ENCODE measurements at places on chromosomes 2 and 18. TPM values are rescaled to one million over a fixed set of nuclear protein-coding genes. Genes with fewer than 3 reads are reported as not detected.
A peak's percentile ranks its signal among the peaks of the same experiment; 100 is the strongest.

The HOXD8 gene
- not detected for total RNA-seq

The IL1F10 gene
- not detected for total RNA-seq

The COX5B gene
- 192 TPM for total RNA-seq

The SP5 gene
- total RNA-seq, result not detected

The SULT1C4 gene
- total RNA-seq, result not detected

The SAG gene
- total RNA-seq, result not detected

The SERPINB13 gene
- total RNA-seq, result not detected

The APCDD1 gene
- total RNA-seq, result not detected

The UBE2E3 gene
- 42.5 TPM for total RNA-seq

The CPO gene
- not detected for total RNA-seq

DNA sequence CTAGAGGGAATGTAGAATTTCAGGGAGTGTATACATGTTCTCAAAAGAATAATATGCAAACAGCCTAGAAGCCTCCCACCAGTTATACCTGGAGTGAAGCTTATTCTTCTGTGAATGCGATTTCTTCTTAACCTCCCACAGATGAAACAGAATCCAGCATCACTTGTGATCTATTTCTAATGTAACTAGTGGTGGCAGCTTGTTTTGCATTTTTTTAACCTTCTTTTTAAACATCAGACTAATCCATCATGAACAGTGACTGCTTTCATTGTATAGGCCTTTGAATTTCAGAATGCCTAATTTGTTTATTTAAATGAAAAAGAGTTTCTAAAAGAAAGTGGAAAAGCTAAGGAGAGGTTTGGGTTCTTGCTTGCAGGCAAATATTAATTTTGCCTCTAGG is 85.7 kb upstream of the EPHA4 start:
- H3K4me3 ChIP-seq, result no peak overlapping the region
- no peaks in the 10 kb centered on the region for H3K27me3 ChIP-seq
- H3K36me3 ChIP-seq, result no peaks in the 10 kb centered on the region

DNA sequence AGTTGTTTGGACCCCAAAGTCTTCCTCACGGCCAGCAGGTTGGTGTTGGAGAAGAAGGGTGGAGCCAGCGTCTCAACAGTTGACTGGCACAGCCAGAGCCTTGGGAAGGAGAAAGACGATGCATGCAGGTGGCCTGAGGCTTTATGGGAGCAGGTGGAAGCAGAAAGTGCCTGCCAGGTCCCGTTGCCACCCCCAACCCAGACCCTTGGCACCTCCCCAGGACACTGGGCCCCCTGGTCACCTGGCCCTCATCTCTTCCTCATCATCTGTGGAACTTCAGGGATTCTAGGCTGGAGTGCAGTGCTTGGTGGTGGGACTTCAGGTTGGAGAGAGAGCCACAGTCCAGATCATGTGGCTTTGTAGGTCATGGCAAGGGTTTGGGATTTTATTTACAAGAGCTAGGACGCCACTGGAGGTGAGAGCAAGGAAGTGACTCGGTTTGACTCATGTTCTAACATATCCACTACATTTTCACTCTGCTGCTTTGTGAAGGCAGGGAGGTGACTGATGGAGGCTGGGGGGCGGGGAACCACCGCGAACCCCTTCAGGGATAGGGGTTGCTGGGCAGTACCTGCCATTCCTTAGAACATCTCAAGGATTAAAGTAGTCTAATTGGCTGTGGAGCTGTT is 62.5 kb upstream of the B3GNT7 start:
- DNase-seq, result no peak
- no peaks in the 10 kb centered on the region for H3K4me1 ChIP-seq
- no peaks in the 10 kb centered on the region for H3K36me3 ChIP-seq
- no peak overlapping the region for H3K27ac ChIP-seq

DNA sequence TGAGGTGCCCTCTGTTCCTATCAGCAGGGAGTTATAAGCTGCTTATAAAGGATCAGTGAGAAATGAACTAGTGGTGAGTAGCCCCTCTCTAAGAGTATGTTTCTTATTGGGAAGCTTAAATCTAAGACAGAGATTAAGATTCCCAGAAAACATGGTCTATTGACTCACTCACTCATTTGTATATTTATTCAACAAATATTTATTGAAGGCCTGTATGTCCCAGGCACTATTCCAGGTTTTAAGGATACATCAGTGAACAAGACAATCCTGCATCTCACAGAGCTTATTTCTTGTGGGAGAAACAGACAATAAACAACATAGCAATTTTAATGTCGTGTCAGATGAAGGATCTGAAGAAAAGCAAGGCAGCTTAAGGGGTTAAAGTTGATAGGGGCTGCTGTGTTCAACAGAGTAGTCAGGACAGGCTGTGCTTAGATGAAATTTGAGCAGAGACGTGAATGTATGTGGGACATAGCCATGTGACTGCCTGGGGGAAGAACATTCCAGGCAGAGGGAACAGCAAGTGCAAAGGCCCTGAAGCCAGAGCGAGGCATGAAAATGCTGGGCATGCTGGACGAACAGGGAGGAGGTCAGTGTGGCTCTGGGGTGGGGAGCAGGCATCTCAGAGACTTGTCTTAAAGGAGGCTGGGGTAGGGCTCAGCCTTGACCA is 14.8 kb upstream of the PSD4 start:
- H3K4me1 ChIP-seq, result peaks cover 26% of the 10 kb centered on the region
- H3K27me3 ChIP-seq, result peaks cover 6% of the 10 kb centered on the region
- no peak overlapping the region for H3K4me3 ChIP-seq
- no peak for DNase-seq

DNA sequence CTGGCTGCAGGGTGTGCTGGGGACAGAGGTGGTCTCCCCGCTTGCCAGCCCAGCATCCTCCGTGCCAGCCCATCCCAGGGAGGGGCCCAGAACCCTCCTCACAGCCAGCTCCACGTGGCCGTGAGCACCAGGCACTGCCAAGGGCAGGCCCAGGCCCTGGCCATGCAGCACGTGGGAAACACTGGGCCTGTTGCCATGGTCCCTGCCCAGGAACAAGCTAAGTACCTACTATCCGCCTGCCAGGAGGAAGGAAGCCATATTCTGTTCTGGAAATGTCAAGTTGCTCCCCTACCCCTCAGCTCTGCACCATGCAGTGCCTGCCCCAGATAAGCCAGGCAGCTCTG is 250.6 kb downstream of the CYP26B1 start:
- no peaks in the 10 kb centered on the region for H3K4me1 ChIP-seq
- peaks cover 2% of the 10 kb centered on the region for H3K27me3 ChIP-seq
- no peak for DNase-seq
- no peak overlapping the region for H3K4me3 ChIP-seq
- H3K27ac ChIP-seq, result no peak overlapping the region
- no peaks in the 10 kb centered on the region for H3K36me3 ChIP-seq

GRCh38 chr2:239917957-239918481 is 107.1 kb downstream of the NDUFA10 start:
- H3K4me3 ChIP-seq, result no peak overlapping the region
- peaks cover 30% of the 10 kb centered on the region for H3K36me3 ChIP-seq
- no peaks in the 10 kb centered on the region for H3K27me3 ChIP-seq
- no peak overlapping the region for H3K27ac ChIP-seq
- peaks cover 34% of the 10 kb centered on the region for H3K4me1 ChIP-seq
- DNase-seq, result peak; percentile 13

DNA sequence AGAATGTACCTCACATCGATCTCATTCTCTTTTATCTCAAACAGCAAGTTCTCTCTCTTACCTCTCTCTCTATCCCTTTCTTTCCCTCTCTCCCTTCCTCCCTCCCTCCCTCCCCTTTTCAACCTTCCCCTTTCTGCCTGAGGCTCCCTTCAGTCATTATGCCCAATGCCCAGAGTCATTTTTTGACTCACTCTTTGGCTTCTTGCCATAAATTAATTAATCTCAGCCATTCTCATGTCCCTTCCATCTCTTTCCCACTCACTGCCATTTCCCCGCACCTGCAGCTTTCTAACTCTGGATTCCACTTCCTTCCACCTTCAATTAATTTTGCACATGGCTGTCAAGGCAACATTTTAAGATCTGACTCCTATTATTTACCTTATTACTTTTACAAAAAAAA is 60.1 kb downstream of the EVA1A start:
- no peak overlapping the region for H3K4me3 ChIP-seq
- H3K27ac ChIP-seq, result no peak overlapping the region
- H3K36me3 ChIP-seq, result no peaks in the 10 kb centered on the region

DNA sequence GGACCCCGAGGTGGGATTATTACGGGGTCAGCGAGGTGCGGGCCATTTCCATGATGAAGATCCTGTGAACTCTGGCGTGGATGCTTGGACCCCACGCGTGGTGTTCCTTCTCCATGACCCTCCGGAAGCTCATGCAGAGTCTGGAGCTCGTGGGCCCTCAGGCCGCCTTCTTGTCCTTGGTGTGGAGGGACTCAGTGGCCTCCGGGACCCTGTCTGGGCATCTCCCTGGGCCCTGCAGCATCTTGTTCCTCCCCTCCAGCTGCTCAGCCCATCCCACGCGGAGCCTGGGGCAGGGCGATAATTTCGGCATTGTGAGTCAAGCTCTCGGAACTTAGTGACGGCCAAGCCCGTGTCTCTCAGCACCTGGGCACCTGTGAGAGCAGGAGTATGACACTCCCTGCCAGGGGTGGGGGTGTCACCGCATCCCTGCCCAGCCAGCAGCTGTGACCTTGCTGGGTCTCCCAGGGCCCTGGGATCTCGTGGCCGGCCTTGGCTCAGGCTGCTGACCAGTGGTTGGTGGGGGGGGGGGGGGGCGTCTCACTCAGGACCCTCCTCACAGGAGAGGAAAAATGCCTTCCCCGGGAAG is 24.6 kb downstream of the RTP5 start:
- H3K4me1 ChIP-seq, result peaks cover 4% of the 10 kb centered on the region
- H3K4me3 ChIP-seq, result no peak overlapping the region
- no peak overlapping the region for H3K27ac ChIP-seq

GRCh38 chr2:69271831-69272257 is 115.2 kb downstream of the GFPT1 start:
- H3K27ac ChIP-seq, result no peak overlapping the region
- H3K4me3 ChIP-seq, result no peak overlapping the region
- H3K36me3 ChIP-seq, result no peaks in the 10 kb centered on the region
- H3K27me3 ChIP-seq, result peaks cover 46% of the 10 kb centered on the region
- H3K4me1 ChIP-seq, result no peaks in the 10 kb centered on the region

GRCh38 chr2:124450481-124450880 is 425.4 kb downstream of the CNTNAP5 start:
- H3K36me3 ChIP-seq, result no peaks in the 10 kb centered on the region
- no peaks in the 10 kb centered on the region for H3K27me3 ChIP-seq
- H3K4me1 ChIP-seq, result no peaks in the 10 kb centered on the region

DNA sequence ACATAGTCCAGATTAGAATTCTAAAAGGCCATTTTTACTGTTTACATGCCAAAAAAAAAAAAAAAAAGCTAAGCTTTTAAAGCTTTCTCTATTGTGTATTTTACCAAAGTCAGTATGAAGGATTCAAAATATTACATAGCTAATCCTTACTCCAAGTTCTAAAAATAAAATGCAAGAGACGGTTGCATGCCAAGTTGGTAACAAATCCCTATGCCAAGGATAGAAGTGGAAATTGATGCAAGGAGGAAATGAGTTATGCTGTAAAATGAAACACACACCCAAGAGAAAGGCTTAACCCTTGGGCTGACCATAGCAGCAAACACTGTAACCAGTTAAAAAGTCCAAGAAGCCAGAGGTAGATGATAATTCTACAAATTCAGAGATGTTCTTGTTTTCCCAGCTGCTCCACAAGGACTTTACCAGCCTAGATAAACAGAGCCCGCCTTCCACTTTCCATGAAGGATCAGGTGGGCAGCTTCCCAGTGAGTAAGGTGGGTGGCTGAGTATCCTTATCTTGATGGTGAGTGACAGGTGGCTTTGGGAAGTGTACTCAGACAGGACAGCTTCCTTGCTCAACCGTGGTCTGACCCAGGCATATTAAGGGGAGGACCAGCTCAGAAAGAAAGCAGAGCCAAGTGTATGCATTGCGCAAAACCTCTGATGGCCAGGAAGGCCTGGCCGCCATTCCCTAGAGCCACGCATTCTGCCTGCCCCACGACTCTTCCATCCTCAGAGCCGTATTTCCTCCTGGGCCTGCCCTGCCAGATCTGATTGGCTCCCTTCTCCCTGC is 34.4 kb downstream of the ATP8B1 start:
- H3K36me3 ChIP-seq, result no peaks in the 10 kb centered on the region
- no peak for DNase-seq
- no peaks in the 10 kb centered on the region for H3K27me3 ChIP-seq
- H3K27ac ChIP-seq, result no peak overlapping the region

- H3K27me3 ChIP-seq, result peaks cover 4% of the 10 kb centered on the region
- no peak overlapping the region for H3K27ac ChIP-seq
- H3K4me1 ChIP-seq, result no peaks in the 10 kb centered on the region
- H3K4me3 ChIP-seq, result no peak overlapping the region
Observed at GRCh38 chr18:8800876-8801262, 95.5 kb downstream of the MTCL1 start.

GRCh38 chr2:105517814-105518705 is 119.2 kb upstream of the FHL2 start:
- no peaks in the 10 kb centered on the region for H3K36me3 ChIP-seq
- no peak overlapping the region for H3K27ac ChIP-seq
- no peaks in the 10 kb centered on the region for H3K4me1 ChIP-seq
- peaks cover 20% of the 10 kb centered on the region for H3K27me3 ChIP-seq

- H3K27ac ChIP-seq, result no peak overlapping the region
- H3K36me3 ChIP-seq, result no peaks in the 10 kb centered on the region
- H3K27me3 ChIP-seq, result peaks cover 2% of the 10 kb centered on the region
- no peaks in the 10 kb centered on the region for H3K4me1 ChIP-seq
- H3K4me3 ChIP-seq, result no peak overlapping the region
- no peak for DNase-seq
Observed at GRCh38 chr18:8928044-8928443, 174.5 kb upstream of the NDUFV2 start.

DNA sequence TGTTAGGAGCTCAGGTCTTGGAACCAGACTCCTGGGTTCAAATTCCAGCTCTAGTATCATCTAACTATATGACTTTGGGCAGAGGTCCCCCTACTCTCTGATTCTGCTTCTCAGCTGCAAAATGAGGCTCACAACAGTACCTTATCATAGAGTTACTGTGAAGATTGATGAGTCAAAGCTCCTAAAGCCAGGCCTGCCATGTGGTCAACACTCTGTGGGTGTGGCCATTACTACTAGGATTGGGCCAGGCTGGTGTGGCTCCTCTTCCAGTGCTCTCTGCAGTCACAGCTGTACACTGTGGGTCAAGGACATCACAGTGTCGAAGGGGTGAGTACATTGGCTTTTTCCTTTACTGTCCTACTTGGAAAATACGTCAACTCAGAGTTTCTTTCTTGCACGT is 22.6 kb downstream of the CAPN13 start:
- no peak overlapping the region for H3K27ac ChIP-seq
- H3K36me3 ChIP-seq, result no peaks in the 10 kb centered on the region
- H3K4me3 ChIP-seq, result no peak overlapping the region
- H3K27me3 ChIP-seq, result peaks cover 12% of the 10 kb centered on the region
- H3K4me1 ChIP-seq, result no peaks in the 10 kb centered on the region
- DNase-seq, result no peak

Measured in activated CD4-positive, alpha-beta memory T cell treated with anti-CD3 and anti-CD28 coated beads, Interleukin-2, amount 10 ng/mL, durations not matched to agents 7 days and 5 days (primary cell).